Gastroesophageal sphincter (tissue), 4 donors: ENCODE measurements at places on chromosomes 7 and 10.

- ATAC-seq = no peak
Observed at GRCh38 chr7:114874170-114874569, 47.7 kb upstream of the MDFIC start.

DNA sequence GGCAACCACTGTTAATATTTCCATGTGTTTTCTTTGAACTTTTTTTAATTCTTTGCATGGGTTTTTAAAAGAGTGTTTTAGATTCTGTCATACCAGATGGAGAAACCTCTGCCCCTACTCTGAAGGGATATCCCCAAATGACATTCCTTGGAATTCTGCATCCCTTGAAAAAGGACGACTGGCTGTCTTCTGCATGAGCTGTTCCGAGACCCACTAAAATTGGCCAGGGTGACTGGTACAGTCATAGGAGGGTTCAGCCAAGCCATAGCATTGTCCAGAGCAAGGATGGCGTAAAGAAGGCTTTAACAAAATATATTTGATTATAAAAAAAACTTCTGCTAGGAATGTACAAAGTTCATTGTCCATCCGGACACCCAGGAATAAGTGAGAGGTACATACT is 952.9 kb downstream of the NRG3 start:
- ATAC-seq = no peak

DNA sequence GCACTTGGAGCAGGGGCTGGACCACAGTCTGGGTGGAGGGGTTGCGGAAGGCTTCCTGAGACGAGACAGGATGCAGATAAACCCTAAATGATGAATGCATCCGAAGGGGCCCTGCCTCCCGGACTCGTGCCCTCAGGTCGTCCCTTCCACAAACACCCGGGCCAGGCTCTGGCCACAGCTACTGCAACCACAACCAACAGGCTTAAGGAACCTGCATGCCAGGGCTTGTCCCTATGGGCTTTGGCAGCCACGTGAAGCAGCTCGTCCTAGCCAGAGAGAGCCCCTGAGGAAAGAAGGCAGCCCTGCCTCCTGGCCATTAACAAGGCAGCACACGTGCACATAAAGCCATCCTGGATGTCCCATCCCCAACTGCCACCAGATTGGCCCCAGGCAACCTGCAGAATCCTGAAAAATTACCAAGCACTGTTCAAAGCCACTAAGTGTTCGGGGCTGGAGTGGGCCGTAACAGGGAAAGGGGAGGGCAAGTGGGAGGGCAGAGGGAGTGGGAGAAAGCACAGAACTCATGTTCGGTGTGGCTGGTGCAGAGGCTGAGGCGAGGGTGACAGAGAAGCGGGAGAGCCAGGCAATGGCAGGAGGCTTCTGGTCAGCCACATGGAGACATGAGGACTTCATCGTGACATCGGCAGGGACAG is 62.7 kb downstream of the MAD1L1 start:
- ATAC-seq = no peak

DNA sequence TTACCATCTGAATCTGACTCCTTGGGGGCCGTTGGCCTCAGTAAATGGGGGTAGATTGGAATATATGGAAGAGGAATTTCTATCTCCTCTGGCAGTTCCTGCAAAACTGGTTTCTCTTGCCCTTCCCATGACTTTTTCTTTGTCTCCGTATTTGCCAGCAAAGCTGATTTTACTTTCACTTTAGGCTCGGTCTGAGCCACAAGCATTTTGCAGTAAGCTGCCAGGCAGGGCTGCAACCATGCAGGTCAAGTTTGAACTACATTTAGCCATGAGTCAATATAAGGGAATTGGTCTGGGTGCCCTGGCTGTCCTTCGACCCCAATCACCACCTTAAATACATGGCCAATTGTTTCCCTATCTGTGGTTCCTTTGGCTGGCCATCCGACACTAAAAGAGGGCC is 104.3 kb downstream of the TRIM24 start:
- no peak for ATAC-seq

- no peak for ATAC-seq
Observed at GRCh38 chr7:23532490-23533237, 883 bp upstream of the TRA2A start.

DNA sequence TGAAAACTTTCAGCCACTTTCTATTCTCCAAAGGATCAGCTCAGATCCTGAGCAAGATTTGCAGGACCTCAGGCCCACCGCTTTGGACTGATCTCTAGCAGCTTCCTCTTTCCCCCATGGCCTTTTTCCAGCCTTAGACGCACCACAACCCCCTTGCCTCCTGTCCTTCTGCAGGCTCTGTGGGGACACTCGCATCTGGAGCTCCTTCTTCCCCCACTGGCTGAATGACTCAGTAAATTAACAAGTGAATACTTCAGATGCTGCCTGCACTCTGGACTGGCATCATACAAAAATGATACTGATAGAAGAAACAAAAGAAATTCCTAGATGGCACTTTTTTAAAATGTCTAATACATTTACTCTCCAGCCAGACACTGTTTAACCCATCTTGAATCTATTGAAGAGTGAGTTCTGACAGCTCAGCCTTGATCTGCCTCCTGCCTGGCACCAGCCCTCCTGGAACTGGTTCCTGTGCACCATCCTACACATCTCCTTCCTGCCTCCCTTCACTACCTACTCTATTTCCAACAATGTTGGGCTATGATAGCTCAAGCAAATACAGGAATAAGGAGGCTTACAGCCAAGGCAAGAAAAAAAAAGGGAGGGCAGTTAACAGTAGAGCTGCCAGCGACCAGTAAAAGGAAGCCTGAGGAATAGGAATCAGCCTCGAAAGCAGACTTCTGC is 3.3 kb downstream of the FRMPD2 start:
- no peak for ATAC-seq

GRCh38 chr10:90930070-90930837 is 9.4 kb upstream of the ANKRD1 start:
- ATAC-seq = peak; percentile 49

GRCh38 chr7:69765879-69766278 is 167.6 kb downstream of the AUTS2 start:
- no peak for ATAC-seq

DNA sequence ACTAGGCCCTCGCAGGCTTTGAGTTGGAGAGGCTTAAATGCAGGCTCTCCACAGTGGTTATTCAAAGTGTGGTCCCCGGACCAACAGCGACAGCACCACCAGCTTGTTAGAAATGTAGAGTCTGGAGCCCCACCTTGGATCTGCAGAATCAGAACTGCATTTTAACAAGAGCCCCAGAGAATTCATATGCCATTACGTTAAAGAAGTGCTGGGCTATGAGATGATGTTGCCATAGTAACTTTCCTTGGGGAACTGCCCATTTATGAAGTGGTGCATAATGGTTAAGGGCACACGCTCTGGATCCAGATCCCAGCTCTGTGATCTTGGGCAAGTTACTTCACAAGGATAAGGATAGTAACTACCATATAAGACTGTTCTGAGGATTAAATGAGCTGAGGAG is 48.9 kb downstream of the ZCCHC24 start:
- ATAC-seq = no peak

DNA sequence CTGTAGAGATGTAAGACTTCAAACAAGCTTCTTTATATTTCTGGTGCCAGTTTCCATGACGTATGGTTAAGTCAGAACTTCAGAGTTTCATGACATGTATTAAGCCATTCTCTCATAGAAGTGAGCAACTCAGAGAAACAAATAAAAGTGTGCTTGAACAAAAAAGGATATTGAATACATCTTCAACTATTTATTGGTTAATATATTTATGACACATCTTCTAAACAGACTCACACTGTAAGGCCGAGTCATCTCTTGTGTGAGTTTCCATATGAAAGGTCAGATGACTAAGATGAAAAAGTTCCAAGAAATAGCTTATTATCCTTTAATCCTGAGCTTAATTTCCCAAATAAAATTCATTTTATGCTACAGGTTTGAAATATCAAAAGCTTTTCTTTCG is 105.5 kb upstream of the CSTF2T start:
- no peak for ATAC-seq

DNA sequence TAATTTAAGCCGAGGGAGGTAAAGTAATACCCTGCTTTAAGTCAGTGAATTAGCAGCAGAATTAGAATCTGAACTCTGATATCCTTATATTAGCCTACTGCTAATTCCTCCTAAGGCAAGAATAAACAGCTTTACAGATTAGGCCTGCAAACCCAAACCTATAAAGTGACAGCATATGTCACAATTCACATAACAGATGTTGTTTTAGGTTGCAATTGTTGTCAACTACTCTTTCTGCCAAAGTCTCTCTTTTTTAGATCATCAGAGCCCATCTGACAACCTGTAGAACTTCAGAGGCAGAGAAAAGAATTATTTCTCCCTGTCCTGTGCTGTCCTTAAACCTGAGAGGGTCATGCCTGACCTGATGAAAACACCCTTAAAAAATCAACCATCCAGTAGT is 167.2 kb downstream of the PRKG1 start:
- ATAC-seq = no peak

DNA sequence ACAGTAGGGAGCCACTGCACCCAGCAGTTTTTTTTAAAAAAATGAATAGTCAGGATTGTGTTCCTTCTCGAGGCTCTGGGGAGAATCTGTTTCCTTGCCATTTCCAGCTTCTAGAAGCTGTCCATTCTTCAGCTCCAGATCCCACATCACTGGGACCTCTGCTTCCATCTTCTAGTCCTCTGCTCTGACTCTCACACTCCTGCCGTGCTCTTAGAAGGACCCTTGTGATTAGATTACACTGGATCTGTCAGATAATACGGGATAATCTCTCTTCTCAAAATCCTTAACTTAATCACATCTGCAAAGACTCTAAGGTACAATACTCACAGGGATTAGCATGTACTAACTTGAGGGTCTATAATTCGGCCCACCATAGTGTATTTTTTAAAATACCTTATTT is 158.9 kb upstream of the SP4 start:
- no peak for ATAC-seq

- ATAC-seq = no peak
Observed at GRCh38 chr10:86267286-86268195, 99.1 kb downstream of the GRID1 start.

GRCh38 chr10:99610221-99610620 is 10.0 kb downstream of the SLC25A28 start:
- ATAC-seq = no peak

GRCh38 chr10:68501691-68502090 is 25.6 kb downstream of the SLC25A16 start:
- no peak for ATAC-seq

DNA sequence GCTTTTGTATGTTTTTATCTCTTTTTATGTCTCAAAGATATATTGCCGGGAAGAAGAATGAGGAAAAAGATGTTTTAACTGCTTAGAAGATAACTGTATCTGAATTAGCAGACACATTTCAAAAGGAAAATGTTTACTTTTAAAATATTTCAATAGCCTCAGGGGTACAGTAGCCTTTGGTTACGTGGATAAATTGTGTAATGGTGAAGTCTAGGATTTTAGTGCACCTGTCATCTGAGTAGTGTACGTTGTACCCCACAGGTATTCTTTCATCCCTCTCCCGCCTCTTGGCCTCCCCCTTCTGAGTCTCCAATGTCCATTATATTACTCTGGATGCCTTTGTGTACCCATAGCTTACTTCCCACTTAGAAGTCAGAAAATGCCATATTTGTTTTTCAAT is 222.1 kb downstream of the FANK1 start:
- no peak for ATAC-seq

- ATAC-seq = no peak
Observed at GRCh38 chr10:86642499-86642898, 11.8 kb upstream of the OPN4 start.

DNA sequence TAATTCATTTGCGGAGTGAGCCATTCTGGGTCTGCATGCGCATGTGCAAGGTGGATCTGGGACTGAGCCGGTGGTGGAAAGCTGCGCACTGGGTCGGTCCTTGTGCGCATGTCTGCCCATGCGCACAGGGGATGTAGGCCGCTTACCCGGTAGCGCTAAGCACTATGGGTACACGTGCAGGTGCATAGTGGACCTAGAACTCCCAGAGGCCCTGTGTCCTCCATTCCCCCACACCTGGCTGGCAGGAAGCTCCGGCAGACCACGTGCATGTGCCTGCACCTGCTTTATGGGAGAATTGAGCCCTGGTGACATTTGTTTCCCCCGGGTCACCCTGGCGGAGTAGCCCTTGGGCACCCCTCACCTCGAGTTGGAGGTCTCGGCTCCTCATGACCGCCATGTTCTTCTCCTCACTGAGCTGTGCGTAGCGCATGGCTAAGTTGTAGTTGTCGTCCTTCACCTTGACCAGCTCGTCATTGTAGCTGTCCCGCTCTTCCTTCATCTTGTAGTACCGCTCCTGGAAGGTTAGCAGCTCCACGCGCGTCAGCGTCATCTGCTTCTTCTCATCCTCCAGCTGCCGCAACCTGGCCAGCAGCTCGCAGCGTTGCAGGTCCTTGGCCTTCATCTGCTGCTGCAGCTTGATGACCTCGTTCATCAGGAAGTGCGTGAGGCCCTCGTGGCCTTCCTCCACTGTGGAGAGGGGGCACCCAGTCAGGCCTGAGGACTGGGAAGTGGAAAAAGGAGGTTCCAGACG is 99.6 kb downstream of the CARD11 start:
- ATAC-seq = no peak

- ATAC-seq = no peak
Observed at GRCh38 chr10:119149729-119150128, 15.8 kb downstream of the SFXN4 start.

GRCh38 chr7:102973096-102973802 is 60.4 kb downstream of the LRRC17 start:
- ATAC-seq = no peak

GRCh38 chr10:1570416-1571051 is 166.8 kb downstream of the ADARB2 start:
- no peak for ATAC-seq

- ATAC-seq = no peak
Observed at GRCh38 chr7:44671069-44671468, 64.6 kb downstream of the OGDH start.

GRCh38 chr7:127822822-127823508 is 171.0 kb downstream of the SND1 start:
- ATAC-seq = no peak

- peak; percentile 91 for ATAC-seq
Observed at GRCh38 chr10:103053659-103054581, 135.8 kb downstream of the CNNM2 start.

DNA sequence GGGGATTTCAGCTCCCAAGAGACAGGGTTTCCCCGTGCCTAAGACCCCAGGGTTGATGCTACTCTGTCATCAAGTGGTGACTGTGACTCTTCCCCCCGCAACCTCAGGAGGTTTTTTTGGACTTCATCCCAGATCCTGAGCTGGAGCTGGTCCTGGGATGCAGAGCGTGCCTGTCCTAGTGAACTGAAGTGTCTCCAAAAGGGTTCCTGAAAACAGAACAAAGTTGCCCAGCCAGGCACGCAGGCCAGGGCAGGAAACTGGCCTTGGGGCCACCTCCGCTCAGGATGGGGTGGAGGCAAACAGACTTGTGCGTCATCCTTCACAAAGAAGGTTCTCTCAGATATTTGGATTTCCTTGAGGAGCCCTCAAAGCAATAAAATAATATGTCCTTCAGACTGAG is 118.9 kb downstream of the ITIH5 start:
- ATAC-seq = no peak

- no peak for ATAC-seq
Observed at GRCh38 chr10:14601326-14601725, 173.4 kb downstream of the FAM107B start.

DNA sequence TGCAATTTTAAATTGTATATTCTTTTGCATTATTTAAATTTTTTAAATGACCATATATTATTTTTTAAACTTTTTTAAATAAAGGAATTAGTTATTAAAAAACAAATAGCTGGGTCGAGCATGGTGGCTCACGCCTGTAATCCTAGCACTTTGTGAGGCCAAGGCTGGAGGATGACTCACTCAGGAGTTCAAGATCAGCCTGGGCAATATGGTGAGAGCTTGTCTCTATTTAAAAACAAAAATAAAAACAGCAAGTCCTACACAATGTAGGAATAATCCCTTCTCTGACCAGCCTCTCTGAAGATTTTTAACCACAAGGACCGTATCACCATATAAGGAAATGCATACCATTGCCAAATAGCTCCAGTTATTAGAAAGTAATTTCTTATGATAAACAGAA is 19.6 kb downstream of the NOC3L start:
- no peak for ATAC-seq
